ENCODE measurements at places on chromosomes 5 and 9.

DNA sequence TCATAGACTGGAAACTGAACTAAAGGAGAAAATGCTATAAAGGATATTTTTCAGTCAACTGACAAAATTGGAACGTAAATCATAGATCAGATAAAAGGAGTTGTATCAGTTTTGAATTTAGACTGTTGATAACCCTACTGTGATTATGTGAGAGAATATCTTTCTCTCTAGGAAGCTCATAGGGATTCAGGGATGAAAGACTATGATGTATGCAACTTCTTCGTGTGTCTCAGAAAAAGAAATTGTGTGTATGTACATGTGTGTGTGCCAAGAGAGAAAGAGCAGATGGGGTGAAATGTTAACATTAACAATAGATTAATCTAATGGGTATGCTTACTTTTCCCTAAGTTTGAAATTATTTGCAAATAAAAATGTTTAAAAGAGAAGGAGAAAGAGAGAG is 30.7 kb upstream of the C5orf58 start:
- DNase-seq, result no peak

DNA sequence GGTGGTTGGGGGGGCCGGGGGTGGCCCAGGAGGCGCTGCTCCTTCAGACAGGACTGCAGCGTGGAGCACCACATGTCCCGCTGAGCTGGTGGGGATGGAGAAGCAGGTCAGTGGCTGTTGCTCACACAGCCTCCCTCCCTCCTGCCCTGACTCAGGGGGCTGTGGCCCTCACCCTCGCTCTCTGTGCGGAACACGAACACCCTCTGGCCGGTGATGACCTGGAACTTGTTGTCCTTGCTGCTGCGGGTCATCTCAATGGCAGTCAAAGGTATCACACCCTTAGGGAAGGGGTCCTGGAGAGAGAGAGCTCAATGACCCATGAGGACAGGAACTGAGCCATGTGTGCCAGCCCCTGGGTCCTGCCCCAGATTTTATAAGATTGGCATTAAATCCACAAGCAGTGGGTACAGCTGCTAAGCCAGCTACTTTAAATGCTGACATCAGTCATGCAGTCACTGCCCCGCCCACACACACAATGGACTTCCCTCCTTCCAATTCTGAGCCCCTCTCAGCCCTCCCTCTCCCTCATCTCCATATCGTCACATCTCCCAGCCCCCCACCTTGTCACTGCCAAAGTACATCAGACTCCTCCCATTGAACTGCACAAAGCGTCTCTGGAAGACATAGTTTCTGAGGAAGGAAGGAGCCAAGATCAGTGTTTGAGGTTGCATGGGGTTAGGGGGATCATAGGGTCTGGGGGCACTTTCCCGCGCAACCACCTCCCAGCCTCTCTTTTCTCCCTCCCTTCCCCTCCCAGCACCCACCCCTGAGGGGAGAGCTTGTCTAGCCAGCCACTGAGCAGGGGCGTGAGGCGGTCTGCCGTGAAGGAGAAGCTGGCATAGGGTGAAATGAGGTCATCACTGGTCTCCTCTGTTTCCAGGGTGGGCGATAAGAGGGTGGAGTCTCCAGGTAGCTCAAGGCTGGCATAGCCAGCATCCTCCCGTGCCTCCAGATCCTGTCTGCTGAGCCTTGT is 8.9 kb downstream of the ARAP3 start:
- DNase-seq, result no peak

- no peak for DNase-seq
Observed at GRCh38 chr5:9774472-9775079, 144.4 kb upstream of the TAS2R1 start.

DNA sequence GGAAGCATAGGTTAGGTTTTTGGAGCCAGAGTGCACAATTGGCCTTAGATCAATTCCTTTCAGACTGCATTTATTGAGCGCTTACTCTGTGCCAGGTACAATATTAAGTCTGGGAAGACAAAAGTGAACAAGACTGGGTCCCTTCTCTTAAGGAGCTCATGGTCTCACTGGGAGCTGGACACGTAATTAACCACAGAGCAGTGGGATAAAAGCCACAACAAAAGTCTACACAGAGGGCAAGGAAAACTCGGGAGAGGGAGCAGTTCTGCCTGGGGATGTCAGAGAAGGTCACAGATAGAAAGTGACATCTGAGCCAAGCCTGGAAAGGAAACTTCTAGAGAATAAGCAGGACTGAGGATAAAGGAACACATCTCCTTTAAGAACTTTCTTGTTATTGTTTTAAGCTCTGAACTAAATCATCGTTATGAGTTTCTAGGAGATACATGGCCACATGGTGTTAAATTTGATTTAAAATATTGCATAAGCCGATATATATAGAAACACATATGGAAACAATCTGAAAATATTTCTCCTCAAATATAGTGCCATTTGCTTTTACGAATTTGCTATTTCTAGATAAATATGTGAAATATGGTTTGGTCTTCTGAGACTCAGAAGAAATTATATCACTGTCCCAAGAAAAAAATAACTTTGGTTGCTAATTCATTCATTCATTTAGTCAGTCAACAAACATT is 40.1 kb upstream of the PDE8B start:
- DNase-seq, result no peak

- DNase-seq, result no peak
Observed at GRCh38 chr5:149617760-149618306, 36.5 kb downstream of the ARHGEF37 start.

DNA sequence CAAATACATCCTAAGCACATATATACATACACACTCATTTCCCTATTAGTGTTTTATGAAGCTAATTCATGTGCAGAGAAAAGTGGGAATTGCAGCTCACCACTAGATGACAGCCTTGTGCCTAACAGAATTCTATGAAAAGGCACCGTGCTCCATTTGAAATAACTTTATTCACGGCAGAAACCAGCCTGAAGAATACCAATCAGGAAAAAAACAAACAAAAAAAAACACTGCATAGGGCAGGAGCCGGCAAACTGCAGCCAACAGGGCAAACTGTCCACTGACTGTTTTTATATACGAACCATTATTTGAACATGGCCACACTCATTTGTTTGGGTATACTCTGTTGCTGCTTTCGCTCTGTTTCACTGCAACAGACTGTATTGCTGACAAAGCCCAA is 33.6 kb downstream of the ERMP1 start:
- peak; percentile 14 for DNase-seq

All from NCI-H748 treated with DMSO at 0.1 percent for 48 hours (cell line).